Stimulated activated CD4-positive, alpha-beta T cell treated with anti-CD3 and anti-CD28 coated beads, TNF-alpha, amount 100 ng/mL, for 4 hours (primary cell): ENCODE measurements at places on chromosomes 16 and 17.

- no peak for DNase-seq
Observed at GRCh38 chr16:74264811-74265210, 31.8 kb upstream of the PSMD7 start.

- DNase-seq: no peak
Observed at GRCh38 chr16:67833030-67833414, 9.1 kb upstream of the THAP11 start.

DNA sequence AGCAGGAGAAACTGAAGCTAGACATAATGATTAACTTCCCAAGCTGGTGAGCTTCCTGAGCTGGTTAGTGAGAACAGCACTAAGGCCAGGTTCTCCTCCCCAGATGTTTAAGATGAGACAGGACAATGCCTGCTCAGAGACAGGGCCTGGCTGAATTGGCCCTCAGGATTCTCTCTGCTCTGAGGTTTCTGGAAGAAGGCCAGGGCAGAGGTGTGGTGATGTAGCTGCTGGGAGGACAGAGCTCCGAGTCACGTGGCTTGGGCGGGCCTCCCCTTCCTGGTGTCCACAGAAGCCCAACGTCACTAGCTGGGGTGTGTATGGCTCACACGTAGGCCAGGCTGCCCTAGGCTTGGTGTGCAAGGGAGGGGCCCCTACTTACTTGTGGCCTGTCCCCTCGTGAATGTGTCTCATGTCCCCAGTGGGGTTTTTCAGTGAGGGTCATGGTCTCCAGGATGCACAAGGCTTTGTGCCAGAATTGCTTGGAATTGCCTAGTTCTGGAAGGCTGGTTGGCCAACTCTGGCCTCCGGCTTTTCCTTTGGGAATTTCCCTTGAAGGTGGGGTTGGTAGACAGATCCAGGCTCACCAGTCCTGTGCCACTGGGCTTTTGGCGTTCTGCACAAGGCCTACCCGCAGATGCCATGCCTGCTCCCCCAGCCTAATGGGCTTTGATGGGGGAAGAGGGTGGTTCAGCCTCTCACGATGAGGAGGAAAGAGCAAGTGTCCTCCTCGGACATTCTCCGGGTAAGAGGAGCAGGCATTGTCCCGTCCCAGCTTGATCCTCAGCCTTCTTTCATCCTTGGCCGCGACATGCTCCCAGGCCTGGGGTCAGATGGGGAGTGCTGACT lies 3.4 kb downstream of the NOD2 start:
- no peak for DNase-seq

- DNase-seq: peak; percentile 23
Observed at GRCh38 chr16:24729951-24730815, 732 bp downstream of the TNRC6A start.

DNA sequence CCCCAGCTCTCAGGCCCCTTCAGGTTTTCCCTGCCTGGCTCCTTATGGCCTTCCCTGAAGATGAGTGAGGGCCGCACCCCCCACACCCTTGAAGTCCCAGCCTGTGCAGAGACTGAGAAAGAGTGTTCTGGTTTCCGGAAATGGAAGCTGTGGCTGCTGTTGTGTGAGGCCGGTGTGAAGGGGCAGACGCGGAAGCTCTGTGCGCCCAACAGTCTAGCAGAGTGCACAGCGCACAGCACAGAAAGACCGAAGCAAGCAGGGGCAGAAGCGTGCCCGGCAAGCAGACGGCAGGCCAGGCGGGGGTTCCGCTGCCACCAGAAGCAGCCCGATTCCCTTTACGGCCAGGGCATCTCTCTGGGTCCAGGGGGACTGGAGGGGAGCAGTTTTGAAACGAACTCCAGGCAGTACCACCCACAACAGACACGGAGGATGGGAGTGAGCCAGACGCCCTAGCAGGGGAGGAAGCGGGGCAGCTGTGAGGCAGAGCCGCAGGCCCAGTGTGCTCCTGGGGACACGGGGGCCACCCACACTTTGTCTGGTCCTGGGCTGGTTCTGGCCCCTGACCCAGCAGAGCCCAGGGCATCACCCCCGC lies 16.7 kb downstream of the TPSG1 start:
- no peak for DNase-seq
